ENCODE measurements at places on chromosomes 6 and 20.
A peak's percentile ranks its signal among the peaks of the same experiment; 100 is the strongest.

DNA sequence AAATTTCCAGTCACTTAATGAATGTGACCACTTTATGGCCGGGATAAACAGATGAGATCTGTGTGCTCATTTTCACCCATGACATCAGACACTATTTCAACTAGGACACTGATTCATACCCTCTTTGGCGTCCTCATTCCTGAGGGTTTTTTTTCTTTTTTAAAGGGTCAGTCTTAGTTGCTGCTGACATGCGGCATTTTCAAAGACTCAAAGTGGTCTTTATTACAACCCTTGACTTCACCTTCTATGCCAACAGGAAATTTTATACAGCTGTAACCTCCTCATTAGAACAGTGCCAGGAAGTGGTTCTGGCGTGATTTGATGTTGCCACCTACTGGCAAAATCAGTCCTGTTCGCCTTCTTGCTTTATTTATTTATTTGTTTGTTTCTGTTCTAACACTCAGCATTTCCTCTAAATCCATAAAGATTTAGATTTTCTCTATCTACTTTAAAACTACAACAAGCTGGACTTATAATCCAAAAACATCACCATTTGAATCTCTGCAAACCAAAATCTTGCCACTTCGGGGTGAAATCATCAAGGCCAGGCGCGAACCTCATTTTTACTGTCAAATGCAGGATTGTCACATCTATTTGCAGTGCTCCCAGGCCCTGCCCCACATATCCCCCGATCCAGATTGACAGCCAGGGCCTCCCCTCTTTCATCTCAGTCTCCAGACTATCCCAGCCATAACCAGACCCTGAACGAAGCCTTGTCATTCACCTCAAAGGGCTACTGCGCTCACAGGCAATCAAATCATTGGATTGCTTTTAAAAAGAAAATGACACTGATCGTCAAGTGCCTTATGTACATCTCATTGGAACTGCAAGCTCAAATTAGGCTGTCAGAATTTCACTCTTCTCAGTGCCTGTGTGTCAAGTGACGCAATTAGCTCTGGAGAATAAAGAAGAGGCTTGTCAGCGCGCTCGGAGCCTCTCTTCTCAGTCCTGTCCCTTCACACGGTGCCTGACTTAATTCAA is 77.5 kb downstream of the C6orf118 start:
- peaks cover 7% of the 10 kb centered on the region for H3K4me1 ChIP-seq
- DNase-seq, result no peak
- H3K36me3 ChIP-seq, result peaks cover 6% of the 10 kb centered on the region
- H3K4me3 ChIP-seq, result no peak overlapping the region
- H3K27ac ChIP-seq, result no peak overlapping the region
- H3K27me3 ChIP-seq, result peaks cover 4% of the 10 kb centered on the region

DNA sequence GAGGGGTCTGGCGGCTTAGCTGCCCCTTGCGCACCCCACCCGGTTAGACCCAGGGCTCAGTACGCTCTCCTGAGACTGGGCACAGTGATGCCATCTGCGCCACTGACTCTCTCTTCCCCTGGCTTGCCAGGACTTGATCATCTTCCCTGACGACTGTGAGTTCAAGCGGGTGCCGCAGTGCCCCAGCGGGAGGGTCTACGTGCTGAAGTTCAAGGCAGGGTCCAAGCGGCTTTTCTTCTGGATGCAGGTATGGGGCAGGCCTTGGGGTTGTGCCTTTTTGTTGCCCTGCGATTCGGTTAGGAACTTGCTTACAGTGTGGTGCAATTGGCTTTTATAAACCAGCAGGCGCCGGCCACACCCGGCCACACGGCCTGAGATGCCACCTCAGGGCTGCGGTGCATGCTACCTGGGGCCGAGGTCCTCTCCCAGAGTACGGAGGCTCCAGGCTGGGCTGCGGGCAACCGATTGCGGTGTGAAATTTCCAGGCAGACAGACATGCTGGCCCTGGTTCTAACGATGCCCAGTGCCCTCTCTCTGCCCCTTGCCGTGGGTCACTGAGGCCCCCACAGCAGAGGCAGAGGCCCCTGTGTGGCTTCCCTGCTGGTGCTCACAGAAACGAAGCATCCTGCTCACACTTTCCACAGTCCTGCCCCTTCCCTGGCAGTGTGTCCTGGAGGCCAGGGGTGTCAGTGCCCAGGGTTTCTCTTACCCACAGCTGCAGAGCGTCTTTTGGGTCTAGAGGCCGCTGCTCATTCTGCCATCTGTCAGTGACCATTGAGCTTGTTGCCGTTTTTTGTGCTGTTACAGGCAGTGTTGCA is 1.7 kb downstream of the ADRM1 start:
- no peaks in the 10 kb centered on the region for H3K27me3 ChIP-seq
- peak overlapping the region; percentile 87 for H3K4me3 ChIP-seq
- H3K4me1 ChIP-seq, result peaks cover 15% of the 10 kb centered on the region
- H3K27ac ChIP-seq, result peak overlapping the region; percentile 95
- DNase-seq, result no peak

- H3K27ac ChIP-seq, result no peak overlapping the region
- peaks cover 58% of the 10 kb centered on the region for H3K27me3 ChIP-seq
Measured at GRCh38 chr20:37903317-37904007, 535 bp downstream of the VSTM2L start.

GRCh38 chr6:144725736-144726522 is 440.8 kb downstream of the UTRN start:
- H3K27ac ChIP-seq, result peak overlapping the region; percentile 14
- H3K36me3 ChIP-seq, result peaks cover 7% of the 10 kb centered on the region
- H3K4me3 ChIP-seq, result no peak overlapping the region
- H3K4me1 ChIP-seq, result peaks cover 18% of the 10 kb centered on the region

DNA sequence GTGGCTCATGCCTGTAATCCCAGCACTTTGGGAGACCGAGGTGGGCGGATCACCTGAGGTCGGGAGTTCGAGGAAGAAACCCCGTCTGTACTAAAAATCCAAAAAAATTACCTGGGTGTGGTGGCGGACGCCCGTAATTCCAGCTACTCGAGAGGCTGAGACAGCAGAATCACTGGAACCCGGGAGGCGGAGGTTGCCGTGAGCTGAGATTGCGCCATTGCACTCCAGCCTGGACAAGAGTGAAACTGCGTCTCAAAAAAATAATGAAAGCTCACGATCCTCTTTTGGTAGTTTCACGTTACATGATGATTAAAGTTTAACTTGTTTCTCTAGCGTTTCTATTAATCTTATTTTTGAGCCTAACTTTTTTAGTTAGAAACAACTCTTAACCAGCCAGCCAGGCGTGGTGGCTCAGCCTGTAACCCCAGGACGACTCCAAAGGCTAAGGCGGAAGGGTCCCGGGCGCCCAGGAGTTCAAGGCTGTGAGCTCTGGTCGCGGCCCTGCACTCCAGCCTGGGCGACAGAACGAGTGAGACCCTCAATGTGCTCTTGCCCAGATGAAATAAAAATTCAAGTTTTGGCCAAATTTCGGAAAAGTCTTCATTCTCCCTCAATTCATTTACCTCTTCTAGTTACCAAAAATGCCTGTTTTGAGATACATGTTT is 1.2 kb upstream of the WRNIP1 start:
- peak overlapping the region; percentile 78 for H3K4me3 ChIP-seq
- H3K4me1 ChIP-seq, result peaks cover 26% of the 10 kb centered on the region
- H3K27me3 ChIP-seq, result no peaks in the 10 kb centered on the region
- H3K36me3 ChIP-seq, result no peaks in the 10 kb centered on the region

- H3K27ac ChIP-seq, result no peak overlapping the region
- no peak overlapping the region for H3K4me3 ChIP-seq
- no peak for DNase-seq
- peaks cover 9% of the 10 kb centered on the region for H3K36me3 ChIP-seq
- H3K4me1 ChIP-seq, result peaks cover 10% of the 10 kb centered on the region
Measured at GRCh38 chr6:17902974-17903373, 84.5 kb downstream of the KIF13A start.

DNA sequence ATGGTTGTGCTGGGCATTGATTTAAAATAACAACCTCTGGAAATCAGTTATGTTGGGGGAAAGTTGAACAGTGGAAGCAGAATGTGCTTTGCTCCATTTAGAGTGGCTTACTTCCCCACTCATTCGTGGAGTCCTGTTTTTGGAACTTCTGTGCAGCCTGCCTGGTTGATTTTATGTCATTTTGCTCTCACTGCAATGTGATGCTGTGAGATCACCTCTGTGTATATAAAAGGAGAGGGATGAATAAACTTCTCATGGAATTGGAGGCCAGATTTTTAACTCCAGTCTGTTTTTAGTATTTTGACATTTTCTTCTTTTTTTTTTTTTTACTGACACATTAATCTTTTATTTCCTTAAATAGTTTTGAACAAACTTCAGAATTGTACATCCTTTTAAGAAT is 139.0 kb downstream of the FNDC1 start:
- no peaks in the 10 kb centered on the region for H3K36me3 ChIP-seq
- DNase-seq, result no peak
- no peak overlapping the region for H3K4me3 ChIP-seq
- no peaks in the 10 kb centered on the region for H3K4me1 ChIP-seq
- peaks cover 2% of the 10 kb centered on the region for H3K27me3 ChIP-seq
- H3K27ac ChIP-seq, result no peak overlapping the region

DNA sequence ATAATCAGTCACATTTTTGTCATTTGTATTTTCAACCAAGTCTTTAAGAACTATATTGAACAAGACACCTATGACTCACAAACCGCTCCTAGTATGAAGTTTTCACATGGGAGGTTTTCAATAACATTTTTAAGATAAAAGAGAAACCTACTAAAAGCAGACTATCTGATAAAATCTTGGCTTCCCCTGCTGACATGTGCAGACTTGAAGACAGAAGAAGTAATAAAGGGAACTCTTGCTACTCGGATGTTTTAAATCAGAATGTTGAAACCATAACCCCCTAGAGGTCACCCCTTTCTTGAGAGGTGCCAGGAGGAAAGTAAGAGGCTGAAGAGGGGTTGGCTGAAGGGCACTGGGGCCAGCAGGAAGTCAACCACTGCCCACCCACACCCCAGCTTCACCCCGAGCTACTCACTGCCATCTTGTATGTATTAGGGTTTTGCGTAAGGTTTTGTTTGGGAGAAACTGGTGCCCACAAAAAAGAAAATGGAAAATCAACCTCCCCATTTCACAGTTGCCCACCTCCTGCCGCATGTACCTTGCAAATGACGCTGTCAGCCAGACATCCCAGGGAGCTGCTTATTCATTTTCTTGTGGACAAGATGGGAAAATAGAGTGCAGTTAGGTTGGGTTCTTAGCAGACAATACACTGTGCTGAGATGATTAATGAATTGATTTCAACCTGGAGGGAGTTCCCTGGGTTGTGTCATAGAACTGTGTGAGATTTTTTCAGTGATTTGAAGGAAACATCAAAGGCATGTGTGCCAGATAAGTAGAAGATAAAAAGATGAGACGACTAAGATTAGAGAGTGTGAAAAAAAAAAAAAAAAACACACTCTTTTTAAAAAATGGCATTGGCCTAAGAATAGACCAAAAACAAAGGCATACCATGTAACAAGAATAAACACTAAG is 83.2 kb upstream of the TAB2 start:
- H3K27me3 ChIP-seq, result peaks cover 15% of the 10 kb centered on the region
- peak overlapping the region; percentile 44 for H3K27ac ChIP-seq
- peaks cover 58% of the 10 kb centered on the region for H3K4me1 ChIP-seq

DNA sequence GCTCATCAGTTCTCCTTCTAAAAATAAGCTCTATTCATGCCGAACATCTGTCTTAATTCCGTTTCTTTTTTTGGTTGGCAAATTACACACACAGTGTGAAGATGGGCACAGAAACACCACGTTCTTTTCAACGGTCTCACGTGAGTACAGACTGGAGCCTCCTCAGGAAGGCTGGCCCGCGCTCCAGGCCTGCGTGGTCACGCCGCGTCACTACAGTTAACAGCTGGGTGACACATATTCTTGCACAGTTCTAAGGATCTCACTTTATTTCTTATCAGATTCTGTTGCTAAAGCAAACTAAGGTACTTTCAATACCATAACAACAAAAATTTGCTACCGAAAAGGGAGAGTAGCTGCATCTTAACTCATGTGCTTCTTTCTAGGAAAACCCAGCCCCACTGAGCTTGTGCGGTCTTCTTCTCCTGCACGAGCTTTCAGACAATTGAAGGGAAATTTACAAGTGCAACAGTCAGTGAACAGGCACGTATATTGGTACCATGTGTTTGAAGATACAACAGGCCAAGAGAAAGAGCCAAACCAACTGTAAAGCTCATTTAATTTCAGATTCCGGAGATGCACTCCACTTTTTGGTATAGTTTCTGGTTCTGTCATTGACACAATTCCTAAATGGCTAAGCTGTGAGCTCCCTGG is 55.6 kb upstream of the MPC1 start:
- H3K36me3 ChIP-seq, result peaks cover 3% of the 10 kb centered on the region
- no peaks in the 10 kb centered on the region for H3K4me1 ChIP-seq
- H3K27ac ChIP-seq, result no peak overlapping the region
- H3K27me3 ChIP-seq, result no peaks in the 10 kb centered on the region

DNA sequence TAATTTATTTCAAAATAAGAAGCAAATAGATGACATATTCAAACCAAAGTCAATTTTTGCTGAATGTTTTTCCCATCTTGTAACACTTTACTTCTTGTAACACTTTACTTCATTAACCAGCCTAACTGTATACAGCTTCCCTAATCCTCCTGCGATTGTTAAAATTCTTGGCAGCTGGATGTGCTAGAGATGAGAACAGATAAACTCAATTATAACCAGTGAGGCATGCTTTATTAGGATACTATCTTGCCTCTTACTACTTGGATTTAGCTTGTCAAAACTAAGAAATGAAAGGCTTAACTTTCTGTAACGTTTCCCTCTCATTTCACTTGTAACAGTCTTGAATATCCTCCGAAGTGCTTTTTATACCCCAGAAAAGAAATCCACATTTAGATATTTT is 94.1 kb upstream of the BMP5 start:
- H3K36me3 ChIP-seq, result no peaks in the 10 kb centered on the region
- no peak overlapping the region for H3K4me3 ChIP-seq
- peaks cover 28% of the 10 kb centered on the region for H3K4me1 ChIP-seq

GRCh38 chr20:8373579-8373978 is 241.5 kb downstream of the PLCB1 start:
- peaks cover 12% of the 10 kb centered on the region for H3K27me3 ChIP-seq
- H3K36me3 ChIP-seq, result no peaks in the 10 kb centered on the region
- DNase-seq, result no peak
- H3K4me1 ChIP-seq, result peaks cover 4% of the 10 kb centered on the region

- no peaks in the 10 kb centered on the region for H3K36me3 ChIP-seq
- no peaks in the 10 kb centered on the region for H3K4me1 ChIP-seq
- H3K27ac ChIP-seq, result no peak overlapping the region
- H3K27me3 ChIP-seq, result no peaks in the 10 kb centered on the region
- DNase-seq, result no peak
Measured at GRCh38 chr6:22582417-22583205, 13.2 kb downstream of the HDGFL1 start.

- H3K4me1 ChIP-seq, result no peaks in the 10 kb centered on the region
- no peak overlapping the region for H3K4me3 ChIP-seq
- H3K27me3 ChIP-seq, result no peaks in the 10 kb centered on the region
- no peak overlapping the region for H3K27ac ChIP-seq
Measured at GRCh38 chr6:73491377-73491776, 29.5 kb downstream of the EEF1A1 start.

- no peak for DNase-seq
- no peak overlapping the region for H3K27ac ChIP-seq
- H3K27me3 ChIP-seq, result peaks cover 3% of the 10 kb centered on the region
- peaks cover 9% of the 10 kb centered on the region for H3K4me1 ChIP-seq
- no peaks in the 10 kb centered on the region for H3K36me3 ChIP-seq
- no peak overlapping the region for H3K4me3 ChIP-seq
Measured at GRCh38 chr6:34459899-34460593, 5.8 kb upstream of the PACSIN1 start.

All from mesothelial cell of epicardium (in vitro differentiated cells).